ENCODE measurements at places on chromosomes 11 and 22. TPM values are rescaled to one million over a fixed set of nuclear protein-coding genes. Genes with fewer than 3 reads are reported as not detected.

DNA sequence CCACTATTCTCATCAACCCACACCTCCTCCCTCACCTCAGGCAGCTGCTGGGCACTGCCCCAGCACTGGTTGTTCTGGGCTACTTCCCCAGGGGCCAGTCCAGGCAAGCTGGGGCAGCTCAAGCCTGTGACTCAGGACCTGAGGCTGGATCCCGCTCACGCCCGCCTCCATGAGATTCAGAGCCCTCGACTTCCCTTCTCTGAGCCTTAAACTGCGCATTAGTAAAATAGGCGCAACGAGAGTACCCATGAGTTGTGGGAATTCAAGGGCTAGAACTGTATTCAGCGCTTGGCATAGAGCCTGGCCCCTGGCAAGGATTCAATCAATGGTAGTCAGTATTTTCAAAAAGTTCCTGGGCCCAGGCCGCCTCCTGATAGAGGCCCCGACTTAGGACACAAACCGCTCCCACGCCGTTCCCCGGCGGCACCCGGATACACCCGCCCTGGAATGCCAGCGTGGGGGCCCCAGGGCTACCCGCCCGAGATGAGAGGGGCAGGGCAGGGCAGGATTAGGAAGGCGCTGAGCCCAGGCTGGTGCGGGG, 723 bp upstream of the CD82 start:
- ATAC-seq, result peak; percentile 33

GRCh38 chr22:49368221-49368975, 459.3 kb downstream of the BRD1 start:
- ATAC-seq, result no peak

GRCh38 chr11:46857666-46858065, 11.6 kb upstream of the CKAP5 start:
- ATAC-seq, result no peak

GRCh38 chr11:109972939-109973338, 120.3 kb upstream of the ZC3H12C start:
- no peak for ATAC-seq

DNA sequence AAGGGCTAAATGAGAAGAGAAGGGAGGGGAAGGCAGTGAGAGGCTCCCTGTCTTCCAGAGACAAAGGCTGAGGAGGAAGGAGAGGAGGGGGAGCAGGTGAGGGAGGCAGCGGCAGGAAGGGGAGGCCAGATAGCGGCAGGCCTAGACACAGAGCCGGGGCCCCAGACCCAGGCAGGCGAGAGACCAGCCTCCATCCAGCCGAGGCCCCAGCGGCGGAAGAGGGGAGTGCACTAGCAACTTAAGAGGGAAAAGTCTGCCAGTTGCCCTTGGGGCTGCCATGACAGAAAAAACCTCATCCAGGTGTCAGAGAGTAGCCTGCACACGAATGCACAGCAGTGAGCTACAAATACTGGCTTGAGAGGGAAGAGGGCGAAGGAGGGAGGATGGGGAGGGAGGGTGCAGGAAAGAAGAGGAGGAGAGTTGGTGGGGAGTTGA, 46.7 kb downstream of the IGLL1 start:
- peak; percentile 80 for ATAC-seq

The GGTLC3 gene
- total RNA-seq, result not detected

DNA sequence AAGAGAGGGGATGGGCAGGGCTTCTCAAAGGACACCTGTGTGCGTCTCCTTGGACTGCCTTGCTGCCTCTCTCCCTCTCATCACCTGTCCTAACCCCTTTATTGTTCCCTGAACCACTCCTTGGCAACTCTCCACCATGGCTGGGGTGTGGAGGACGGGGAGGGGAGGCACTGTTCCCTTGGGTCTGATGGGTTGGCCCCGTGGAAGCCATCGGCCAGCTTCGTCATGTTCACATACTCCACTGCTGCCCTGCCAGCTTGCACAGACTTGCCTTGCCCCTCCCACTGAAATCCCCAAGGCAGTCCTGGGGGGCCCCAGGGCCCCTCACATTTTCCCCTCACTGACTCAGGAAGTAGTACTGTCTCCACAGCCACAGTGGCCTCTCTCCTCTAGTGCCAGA, 36.1 kb upstream of the LRRC32 start:
- no peak for ATAC-seq

DNA sequence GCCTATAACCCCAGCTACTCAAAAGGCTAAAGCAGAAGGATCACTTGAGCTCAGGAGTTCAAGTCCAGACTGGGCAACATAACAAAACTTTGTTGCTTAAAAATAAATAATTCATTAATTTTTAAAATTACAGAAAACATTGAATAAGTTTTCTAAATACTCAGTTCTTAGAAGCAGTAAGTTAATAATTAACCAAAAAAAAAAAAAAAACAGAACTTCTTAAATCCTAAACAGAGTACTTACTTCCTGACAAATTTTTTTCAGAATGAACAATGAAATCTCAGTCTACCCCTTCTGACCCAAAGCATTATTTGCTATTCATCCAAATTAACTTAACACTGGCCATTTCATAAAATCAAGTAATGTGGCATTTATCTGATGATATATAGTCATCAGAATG, 65.4 kb upstream of the ARHGAP32 start:
- ATAC-seq, result no peak

DNA sequence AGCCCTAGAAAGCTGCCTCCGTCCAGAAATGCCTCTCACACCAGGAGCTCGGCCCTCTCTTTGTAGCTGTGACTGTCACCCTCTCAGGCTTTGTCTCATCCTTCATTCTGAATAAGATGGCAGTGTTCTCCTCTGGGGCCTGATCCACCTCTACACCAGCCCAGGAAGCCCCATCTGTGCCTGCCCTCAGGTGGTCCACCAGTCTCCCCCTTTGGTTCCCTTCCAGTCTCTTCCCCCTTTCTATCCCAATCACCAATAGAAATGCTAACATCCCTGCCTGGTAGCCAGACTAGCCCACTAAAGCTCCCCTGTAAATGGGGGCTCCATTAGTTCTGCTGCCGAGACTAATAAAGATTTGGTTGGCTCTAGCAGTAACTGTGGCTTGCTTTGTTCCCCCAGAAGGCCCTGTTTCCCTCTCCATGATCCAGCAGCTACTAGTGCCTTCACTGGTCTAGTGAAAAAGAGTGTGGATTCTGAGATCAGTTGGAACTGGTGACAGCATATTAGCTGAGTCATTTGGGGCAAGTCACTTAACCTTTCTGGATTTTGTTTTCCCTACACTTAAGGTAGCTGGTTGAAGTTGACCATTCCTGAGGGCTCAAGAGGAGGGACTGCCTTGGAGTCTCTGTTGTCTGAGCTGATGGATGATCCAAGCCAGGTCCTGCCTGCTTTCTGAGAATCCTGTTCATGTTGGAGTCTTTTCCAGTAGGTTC, 16.2 kb downstream of the PLEKHB1 start:
- no peak for ATAC-seq

DNA sequence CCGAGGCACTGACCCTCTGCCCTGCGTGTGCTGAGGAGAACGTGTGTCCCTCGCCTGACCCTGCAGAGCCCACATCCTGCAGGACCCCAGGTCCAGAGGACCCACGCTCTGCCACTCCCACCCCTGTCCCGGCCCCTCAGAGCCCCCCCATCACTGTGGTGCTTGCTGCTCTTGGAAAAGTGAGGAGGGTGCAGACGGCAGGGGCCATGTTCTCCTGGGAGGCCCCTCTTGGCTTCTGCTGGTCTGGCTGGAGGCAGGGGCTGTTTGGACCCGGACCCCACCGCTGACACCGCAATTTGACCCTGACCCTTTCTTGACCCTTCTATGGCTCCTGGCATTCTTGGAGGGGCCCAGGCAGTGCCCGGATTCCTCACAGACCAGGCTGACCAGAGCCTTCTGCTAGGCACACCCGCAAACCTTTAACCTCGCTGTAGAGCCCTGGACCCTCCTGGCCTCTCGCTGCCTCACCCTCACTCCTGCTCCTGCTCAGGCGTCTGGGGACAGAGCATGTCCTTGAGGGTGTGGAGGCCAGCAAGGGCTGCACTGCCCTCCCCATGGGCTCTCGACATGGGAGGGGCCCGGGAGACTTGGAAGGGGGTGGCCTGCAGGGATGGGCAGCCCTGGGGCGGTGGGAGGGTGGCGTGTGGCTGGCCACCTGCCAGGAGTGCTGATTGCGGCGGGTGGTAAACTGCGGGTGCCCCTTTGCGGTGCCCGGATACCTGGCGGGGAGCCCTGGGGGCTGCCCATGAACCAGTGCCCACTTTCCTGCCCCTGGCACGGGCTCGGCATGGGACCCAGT, 37.0 kb upstream of the MUC5AC start:
- ATAC-seq, result no peak

The APOA5 gene
- not detected for total RNA-seq

DNA sequence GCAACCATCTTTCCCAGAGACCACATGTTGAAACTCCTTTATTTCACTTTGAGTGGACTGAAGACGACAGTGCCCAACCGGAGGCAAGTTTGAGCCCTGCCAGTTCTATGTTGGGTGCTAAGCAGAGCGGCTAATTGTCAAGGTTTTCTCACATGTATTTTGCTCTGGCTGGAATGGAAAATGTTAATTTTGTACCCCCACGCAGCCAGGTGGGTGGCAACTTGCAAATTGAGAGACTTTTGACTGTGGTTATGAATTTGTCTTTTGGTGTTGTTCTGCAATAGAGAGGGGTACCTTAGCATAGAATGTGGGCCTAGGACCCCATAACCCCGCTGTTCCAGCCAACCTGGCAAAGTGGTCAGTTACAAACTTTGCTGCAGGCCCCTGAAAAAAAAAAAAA, 42.5 kb upstream of the SLC5A12 start:
- ATAC-seq, result no peak
